ENCODE measurements at places on chromosomes 3 and 15.

GRCh38 chr3:197912741-197913476 lies 37.1 kb upstream of the RPL35A start:
- no peak for DNase-seq

DNA sequence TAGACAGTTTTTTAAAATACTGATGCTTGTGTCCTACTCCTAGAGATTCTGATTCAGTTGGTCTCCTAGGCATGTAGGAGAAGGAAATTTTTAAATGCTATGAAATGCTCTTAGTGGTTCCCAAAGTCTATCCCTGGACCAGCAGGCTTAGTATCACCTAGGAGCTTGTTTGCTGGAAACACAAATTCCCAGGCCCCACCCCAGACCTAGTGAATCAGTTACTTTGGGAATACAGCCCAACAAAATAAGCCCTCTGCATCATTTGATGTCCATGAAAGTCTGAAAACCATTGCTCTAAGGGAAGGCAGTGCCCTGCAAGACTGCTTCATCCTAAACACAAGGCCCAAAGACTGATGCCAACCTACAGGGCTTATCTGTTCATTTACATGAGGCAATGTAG lies 36.3 kb downstream of the CCNL1 start:
- no peak for DNase-seq

- peak; percentile 76 for DNase-seq
These were observed 885 bp downstream of the CDV3 start for GRCh38 chr3:133574260-133574881.

GRCh38 chr15:75036212-75036616 lies 12.8 kb downstream of the PPCDC start:
- peak; percentile 45 for DNase-seq

GRCh38 chr3:50971487-50971924 lies 296.8 kb downstream of the DOCK3 start:
- DNase-seq = peak; percentile 37

DNA sequence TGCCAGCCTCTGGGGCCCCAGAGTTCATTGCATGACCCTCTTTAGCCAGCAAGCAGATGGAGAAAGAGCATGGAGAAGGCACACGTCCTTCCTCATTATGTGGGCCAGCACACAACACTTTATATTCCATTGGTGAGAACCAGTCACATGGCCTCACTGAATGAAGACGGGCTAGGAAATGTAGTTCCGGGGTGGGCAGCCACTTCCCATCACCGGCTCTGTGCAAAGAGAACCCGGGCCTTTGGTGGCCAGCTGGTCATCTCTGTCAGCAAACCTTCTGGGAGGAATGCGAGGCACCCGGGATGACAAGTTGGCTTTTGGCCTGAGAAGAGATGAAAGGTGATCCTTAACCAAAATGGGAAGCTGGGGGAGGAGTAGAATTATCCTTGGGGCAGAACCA lies 90.2 kb upstream of the VGLL4 start:
- no peak for DNase-seq

- peak; percentile 63 for DNase-seq
These were observed 42.3 kb downstream of the FBXO22 start for GRCh38 chr15:75945953-75946352.

DNA sequence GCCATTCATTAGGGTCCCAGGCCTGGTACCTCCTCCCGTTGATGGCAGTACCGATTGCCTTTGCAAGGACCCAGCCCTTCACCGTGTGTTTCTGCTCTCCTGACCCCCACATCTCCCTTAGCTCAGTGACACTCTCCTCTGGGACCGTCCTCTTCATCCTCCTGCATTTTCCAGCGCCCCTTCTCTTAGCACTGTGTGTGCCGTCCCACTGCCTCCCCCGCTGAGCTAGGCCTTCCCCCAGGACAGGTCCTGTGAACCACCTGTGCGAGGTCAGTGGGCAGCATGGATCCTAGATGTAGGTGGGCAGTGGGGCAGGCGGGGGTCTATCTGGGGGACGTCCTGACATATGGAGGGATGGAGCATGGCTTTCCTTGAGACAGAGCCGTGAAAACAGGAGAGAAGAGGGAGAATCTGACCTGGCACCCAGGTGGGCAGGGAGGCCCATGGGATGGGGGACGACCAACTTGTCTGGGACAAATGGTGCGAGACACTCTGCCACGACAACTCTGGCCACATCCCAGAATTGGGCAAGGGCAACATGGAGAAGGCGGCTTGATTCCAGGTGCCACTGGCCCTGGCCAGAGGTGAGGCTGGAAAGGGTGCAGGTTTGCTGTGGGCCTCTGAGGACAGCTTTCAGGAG lies 87.7 kb upstream of the ALDH1L1 start:
- no peak for DNase-seq

GRCh38 chr15:40452296-40453090 lies 11.7 kb downstream of the BAHD1 start:
- no peak for DNase-seq

DNA sequence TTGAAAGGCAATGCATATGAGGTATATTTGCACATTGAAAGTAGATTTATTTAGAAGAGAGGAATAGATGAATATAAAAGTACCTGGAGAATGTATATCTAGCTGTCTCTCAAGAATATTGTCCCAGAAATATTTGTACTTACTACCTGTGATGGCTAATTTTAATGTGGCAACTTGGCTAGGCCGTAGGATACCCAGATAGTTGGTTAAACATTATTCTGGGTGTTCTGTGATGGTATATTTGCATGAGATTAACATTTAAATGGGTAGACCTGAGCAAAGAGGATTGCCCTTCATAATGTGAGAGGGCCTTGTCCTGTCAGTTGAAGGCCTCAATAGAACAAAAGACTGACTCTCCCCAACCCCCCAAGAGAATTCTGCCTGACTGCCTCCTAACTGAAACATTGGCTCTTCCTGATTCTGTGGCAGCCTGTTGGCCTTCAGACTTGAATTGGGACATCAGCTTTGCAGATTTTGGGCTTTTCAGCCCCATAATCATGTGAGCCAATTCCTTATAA lies 69.4 kb upstream of the FILIP1L start:
- no peak for DNase-seq

- no peak for DNase-seq
These were observed 82.2 kb downstream of the STRIT1 start for GRCh38 chr3:155211266-155211665.

- DNase-seq = no peak
These were observed 11.8 kb downstream of the MBNL1 start for GRCh38 chr3:152280539-152280938.

GRCh38 chr3:10845839-10846656 lies 30.0 kb downstream of the SLC6A11 start:
- no peak for DNase-seq

- DNase-seq = peak; percentile 69
These were observed 306.4 kb downstream of the MAGI1 start for GRCh38 chr3:65732051-65732935.

GRCh38 chr3:64222501-64223111 lies 2.7 kb downstream of the PRICKLE2 start:
- no peak for DNase-seq

DNA sequence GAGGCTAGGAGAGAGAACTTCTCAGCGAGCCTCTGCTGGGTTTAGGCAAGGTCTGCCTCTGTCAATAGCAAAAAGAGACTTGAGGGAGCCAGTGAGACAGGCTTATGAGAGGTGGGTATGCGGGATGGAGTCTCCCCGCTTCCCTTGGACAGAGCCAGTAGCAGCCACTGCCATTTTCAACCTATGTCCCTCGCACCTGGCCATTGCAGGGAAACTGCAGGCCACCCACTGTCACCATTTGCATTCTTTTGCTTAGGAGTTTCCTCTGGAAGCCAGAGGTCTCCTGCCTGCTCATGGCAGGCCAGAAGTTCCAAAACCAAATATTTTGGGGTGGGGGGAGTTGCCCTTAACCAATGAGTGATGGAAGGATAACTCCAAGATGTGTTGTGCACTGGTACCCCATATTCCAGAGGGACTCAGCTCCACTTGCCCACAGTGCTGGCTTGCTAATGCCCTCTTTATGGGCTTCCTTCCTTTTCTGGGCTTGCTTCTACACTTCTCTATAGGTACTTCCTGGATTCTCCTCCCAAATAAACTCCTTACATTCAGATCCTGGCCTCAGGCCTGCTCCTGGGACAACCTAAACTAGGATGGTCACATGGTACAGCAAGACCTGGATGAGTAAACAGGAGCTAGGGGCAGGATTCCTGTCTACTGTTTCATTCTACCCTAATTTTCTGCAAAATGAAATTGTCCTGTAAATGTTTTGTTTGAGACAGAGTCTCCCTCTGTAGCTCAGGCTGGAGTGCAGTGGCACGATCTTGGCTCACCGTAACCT lies 108.9 kb upstream of the PROK2 start:
- no peak for DNase-seq

- DNase-seq = no peak
These were observed 98.6 kb upstream of the ABHD17C start for GRCh38 chr15:80596521-80596976.

DNA sequence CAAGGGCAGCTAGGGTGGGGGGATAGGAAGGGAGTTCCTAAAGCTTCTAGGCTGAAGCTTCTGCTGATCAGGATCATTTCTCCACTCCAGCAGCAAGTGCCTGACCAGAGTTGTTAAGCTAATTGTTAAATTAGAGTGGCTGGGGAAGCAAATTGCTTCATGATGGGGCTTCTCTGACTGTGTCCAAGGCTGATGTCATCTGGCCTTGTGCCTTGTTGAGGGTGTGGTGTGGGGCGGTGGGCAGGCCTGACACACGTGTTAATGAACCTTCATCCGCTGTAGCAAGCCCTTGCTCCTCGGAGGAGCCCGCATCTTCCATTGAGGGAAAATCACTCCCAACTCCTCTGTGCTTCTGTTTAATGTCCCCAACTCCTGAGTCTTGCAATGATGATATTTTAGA lies 84.3 kb upstream of the ROPN1 start:
- no peak for DNase-seq

GRCh38 chr3:14467814-14468620 lies 65.6 kb downstream of the SLC6A6 start:
- DNase-seq = peak; percentile 43

DNA sequence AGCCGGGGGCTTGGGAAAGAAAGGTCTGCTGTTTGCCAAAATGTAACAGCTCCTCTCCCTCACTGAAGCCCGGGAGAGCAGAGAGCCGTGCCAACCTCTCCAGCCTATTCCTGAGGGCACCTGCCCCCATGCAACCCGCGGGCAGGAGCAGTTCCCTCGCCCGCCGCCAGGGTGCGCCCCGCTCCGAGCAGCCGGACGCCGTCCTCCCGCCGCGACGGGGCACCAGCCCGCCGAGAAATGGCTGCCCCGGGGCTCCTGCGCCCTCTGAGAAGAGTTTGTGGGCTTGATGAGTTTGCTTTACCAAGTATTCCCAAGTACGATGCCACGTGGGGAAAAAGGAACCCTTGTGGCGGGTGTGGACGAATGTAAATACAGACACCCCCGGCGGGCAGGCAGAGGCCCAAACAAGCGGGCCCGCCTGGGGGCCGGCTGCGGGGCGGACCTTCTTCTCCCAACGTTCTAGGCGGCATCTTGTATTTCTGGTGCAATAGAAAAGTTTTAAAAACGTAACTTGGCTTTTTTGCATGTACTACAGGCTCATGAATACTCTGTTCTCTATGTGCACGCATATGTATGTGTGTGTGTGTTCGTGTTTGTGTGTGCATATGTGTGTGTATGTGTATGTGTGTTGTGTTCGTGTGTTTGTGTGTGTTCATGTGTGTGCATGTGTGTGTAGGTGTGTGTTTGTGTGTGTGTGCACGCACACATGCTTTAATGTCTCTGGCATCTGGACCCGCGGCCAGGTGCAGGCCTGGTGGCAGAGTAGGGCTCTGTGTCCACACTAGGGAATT lies 162.9 kb downstream of the CHSY1 start:
- peak; percentile 55 for DNase-seq

All from EL (cell line).